Activated CD8-positive, alpha-beta T cell treated with anti-CD3 and anti-CD28 coated beads for 36 hours (primary cell): ENCODE measurements at places on chromosomes 5 and 9.

GRCh38 chr5:112784726-112785125 is 47.0 kb downstream of the APC start:
- DNase-seq = no peak

DNA sequence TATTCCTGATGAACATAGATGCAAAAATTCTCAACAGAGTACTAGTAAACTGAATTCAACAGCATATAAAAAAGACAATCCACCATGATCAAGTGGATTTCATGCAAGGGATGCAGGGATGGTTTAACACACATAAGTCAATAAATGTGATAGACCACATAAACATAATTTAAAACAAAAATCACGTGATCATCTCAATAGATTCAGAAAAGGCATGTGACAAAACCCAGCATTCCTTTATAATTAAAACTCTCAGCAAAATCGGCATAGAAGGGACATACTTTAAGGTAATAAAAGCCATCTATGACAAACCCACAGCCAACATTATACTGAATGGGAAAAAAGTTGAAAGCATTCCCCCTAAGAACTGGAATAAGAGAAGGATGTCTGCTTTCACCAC is 166.9 kb upstream of the TRIM32 start:
- no peak for DNase-seq

DNA sequence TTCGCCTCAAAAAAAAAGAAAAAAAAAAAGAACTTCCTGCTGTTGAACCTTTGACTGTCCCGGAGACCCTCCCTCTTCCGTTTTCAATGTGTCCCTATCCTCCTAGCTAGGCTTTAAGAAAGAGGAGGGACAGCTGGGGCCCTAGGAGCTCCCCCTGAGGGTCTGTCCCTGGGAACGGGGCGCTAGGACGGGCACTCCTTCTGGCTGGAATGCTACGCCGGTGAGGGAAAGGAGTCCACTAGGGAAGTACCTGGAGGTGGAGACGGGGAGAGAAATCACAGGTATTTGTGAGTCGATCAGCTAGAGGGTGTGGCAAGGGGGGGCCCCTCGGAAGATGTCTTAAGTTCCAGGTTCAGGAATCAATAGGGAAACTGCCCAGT is 4.6 kb downstream of the SIT1 start:
- DNase-seq = no peak

- peak; percentile 70 for DNase-seq
Measured at GRCh38 chr5:157159209-157159751, 6.8 kb downstream of the GARIN3 start.

- DNase-seq = no peak
Measured at GRCh38 chr9:121107881-121108280, 33.1 kb downstream of the CNTRL start.

DNA sequence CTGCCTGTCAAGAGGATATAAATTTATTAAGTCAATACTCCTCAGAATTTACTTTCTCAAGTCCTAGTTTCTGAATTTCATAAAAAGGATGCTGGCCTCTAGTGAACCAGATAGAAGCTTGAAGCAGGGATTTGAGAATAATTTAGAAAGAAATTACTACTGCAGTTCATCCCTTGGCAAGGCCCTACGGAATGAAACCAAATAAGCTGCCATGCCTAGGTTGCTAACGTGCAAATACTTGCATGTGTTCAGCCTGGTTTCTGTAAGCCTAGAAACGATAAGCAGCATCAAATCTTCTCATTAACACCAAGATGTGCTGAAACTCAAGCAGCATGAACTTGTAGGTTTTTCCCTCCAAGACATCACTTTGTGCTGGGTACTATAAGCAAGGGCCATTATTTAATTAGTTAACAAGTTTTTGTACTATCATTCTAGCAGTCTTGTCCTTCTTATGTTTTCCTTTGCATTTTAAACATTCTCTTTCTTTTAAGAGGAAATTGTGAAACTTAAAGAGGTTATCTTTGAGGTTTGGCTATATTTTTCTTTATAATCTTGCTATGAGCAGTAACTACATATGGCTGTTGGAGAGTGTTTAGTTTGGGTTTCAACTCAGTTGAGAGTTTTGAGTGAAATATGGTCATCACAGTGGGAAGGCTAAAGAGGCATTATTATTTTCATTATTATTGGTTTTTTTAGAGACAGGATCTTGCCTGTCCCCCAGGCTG is 71.8 kb downstream of the ADAMTSL1 start:
- DNase-seq = no peak

DNA sequence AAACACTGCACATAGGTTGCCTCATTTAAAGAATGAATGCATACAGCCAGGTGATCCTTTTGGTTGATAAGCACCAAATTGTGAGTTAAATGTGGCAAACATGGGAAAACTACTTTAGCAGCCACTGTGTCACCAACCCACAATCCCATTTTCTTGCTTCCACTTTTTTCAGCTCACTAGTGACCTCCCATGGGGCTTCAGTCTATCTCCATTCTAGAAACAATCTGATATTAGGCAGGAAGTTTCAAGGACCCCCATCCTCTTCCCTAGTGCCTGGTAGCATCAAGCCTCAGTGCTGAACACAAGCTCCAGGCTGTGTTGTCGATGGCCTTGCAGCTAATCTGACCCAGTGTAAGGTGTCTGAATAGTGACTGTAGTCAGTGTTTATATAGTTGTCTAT is 66.2 kb downstream of the PLPPR1 start:
- DNase-seq = no peak

GRCh38 chr5:119630752-119631440 is 1.5 kb downstream of the FAM170A start:
- no peak for DNase-seq

GRCh38 chr5:100550531-100551051 is 15.4 kb downstream of the FAM174A start:
- DNase-seq = no peak

DNA sequence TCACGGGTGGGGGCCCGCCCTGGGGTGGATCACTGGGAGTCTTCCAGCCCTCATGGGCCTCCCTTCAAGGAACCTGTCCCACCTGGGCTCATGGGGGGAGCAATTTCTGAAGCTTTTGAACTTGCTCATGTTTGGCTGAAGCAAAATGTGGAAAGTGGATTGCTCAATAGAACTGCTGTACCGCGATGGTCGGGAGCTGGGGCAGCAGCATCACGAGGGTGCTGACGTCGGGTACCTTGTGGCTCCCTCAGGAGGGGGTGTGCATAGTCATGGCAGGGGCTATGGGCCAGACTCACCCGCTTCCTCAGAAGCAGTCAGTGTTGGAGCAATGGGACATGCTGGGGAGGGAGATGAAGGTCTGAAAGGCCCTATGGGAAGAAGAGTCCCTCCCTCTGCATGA is 57.9 kb downstream of the PRRT1B start:
- no peak for DNase-seq

- DNase-seq = no peak
Measured at GRCh38 chr5:62650197-62650596, 71.6 kb downstream of the LRRC70 start.

GRCh38 chr9:4678679-4679267 is 596 bp upstream of the CDC37L1 start:
- no peak for DNase-seq

DNA sequence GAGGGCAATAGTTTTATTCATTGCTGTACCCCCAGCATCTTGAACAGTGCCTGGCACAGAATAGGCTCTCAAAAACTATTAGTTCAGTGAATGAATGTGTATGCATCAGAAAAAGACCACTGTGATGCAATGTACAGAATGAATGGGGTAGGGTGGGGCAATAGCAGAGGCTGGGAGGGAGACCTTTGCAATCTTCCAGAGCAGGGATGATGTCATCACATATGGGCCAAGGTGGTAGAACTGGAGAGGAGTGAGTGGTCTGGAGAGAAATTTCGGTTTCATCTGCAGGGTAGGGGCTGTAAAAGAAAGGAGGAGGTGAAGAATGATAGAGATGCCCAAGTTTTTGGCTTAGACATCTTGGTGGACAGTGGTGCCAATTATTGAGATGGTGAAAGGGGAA is 23.4 kb upstream of the ARAP3 start:
- DNase-seq = no peak

GRCh38 chr5:91027405-91028139 is 355.5 kb downstream of the ARRDC3 start:
- DNase-seq = no peak

DNA sequence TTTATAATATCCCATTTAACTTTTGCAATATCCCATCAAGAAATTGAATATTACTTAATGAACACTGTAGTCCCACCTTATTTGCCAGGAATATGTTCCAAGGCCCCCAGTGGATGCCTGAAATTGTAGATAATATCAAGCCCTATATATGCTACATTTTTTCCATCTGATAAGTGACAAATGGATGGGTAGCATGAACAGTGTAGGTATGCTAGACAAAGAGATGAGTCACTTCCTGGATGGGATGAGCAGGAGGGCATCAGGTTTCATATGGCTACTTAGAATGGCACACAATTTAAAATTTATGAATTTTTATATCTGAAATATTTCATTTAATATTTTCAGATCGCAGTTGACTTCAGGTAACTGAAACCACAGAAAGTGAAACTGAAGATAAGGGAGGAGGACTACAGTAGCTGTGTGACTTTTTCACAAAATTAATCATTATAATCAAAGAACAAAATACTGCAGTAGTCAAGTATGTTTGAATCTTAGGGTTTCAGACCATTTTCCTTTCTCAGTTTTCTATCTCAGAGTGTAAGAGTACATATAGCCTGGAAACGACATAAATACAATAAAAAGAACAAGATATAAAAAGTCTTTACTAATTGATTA is 636.4 kb upstream of the ARRDC3 start:
- no peak for DNase-seq

DNA sequence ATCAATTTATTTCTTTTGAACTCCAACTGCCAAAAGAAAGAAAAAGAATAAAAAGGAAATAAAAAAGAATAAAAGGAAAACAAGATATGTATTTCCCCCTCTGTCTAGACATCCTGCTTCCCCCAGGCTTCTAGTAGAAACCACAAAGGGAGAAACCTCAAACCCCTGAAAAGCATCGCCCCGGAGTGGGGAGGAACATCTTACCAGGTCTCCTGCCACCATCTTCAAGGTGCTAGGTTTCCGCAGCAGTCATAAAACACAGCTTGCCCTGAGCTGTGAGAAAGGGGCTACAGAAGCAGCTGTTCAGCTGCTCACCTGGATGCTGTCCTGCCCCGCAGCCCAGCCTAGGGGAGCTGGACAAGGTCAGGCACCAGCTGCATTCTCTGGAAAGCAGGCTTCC is 487.7 kb downstream of the GADD45G start:
- DNase-seq = peak; percentile 49

DNA sequence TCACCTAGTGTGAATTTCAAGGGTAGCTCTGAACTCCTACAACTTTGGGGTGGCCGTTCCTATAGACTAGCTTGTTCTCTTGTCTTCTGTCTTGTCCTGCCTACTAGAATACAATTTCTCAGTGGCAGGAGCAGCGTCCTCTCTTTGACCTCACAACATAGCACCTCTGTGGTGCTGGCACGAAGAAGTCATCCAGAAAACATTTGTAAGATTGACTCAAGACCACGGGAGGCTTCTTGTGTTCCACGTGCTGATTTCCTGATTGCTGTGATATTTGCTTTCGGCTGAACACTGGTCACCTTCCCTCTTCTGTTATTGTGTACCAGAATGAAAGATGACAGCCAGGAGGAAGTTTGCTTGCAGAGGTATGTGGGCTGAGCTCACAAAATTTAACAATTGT is 27.0 kb downstream of the SLC1A1 start:
- DNase-seq = no peak

DNA sequence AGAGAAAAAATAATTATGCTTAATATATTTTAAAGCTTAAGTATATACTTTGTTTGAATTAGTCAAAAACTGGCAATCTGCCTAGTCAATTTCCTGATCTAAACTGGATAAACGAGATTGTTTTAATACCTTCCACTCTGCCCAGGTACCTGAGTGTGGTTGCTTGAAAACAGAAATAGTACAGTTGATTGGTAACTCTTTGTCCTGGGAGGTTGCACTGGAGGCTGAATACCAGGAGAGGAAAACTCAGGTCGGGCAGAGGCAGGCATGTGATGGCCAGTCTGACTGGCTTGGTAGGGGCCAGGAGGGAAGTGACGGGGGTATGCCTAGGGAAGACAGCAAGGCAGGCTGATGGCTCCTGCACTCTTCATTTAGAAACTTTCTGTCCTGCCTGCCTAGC is 80.2 kb downstream of the PIK3R1 start:
- DNase-seq = no peak

DNA sequence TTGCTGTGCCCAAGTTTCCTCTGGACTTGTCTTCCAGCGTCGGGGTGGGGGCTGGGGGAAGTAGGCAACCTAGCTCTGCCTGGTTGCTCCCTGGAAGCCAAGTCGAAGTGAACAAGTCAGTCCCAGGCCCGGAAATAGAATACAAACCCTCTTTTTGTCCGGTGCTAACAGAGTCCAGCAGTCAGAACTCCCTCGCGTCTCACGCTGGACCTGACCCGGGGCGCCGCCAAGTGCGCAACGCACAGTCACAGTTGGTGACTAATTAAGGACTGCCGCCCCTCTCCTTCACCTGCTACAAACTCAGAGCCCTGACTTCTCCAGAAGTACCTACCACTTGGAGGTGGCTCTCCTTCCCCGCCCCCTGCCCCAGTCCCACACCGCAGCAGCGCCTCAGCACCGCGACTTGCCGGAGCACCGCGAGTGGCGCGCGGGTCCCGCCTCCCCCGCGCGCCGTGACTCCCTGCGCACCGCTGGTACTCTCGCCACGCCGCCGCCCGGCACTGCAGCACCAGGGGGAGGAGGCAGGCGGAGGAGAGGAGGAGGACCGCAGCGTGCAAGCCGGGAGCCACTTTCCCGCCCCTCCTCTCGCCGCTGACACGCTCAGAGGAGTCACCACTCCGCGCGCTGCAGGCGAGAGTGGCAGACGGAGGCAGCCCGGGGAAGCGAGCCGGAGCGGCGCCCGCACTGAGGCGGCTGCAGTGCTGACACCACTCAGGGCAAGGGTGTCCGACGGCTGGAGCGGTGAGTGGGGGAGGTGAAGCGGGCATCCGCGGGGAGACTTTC is at the start of gene SV2C:
TSS of gene SV2C (plus strand) at position 612 of the 783 bp plus-strand sequence. CDS start 48,368 bp downstream, outside the sequence.
- peak; percentile 50 for DNase-seq

- no peak for DNase-seq
Measured at GRCh38 chr9:116464987-116465571, 222.0 kb upstream of the TRIM32 start.

DNA sequence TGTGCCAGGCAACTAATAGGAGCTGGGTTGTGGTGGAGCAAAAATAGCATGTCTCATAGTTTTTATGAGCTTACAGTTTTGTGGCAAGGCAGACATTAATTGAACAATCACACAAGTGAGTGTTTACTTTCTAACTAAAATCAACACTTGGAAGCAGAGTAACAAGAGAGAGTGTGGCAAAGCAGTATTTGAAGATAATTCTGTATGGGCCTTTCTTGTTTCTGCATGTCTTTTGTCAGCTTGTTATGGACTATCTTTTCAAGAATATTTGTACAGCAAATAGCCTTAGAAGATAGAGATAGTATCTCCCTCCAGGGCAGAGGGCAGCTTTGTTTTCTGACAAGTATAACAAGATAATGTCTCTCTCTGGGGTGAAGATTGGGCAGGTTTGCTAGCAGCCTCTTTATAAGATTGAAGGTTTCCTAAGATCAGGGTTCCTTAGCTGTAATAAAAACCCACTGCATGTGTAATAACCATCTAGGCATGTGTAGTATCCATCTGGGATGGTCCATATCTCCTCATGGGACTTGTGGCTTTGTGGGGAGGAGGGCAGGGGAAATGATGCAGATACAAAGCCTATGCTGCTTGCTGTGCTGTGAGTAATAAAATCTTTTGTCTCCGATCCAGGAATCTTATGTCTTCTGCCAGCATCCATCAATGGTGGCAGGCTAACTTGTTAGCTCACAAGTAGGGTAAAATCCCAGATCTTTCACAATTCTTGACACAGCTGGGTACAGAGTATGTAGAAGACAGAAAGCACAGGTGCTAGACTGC is 479.9 kb downstream of the KDM4C start:
- no peak for DNase-seq

GRCh38 chr5:3103262-3103811 is 351.9 kb upstream of the IRX2 start:
- DNase-seq = no peak

GRCh38 chr5:107876906-107877305 is 206.2 kb upstream of the EFNA5 start:
- DNase-seq = no peak
